ENCODE measurements at places on chromosomes 2 and 18.
A peak's percentile ranks its signal among the peaks of the same experiment; 100 is the strongest.

- no peak for DNase-seq
Observed at GRCh38 chr2:181183878-181184542, 203.6 kb downstream of the UBE2E3 start.

DNA sequence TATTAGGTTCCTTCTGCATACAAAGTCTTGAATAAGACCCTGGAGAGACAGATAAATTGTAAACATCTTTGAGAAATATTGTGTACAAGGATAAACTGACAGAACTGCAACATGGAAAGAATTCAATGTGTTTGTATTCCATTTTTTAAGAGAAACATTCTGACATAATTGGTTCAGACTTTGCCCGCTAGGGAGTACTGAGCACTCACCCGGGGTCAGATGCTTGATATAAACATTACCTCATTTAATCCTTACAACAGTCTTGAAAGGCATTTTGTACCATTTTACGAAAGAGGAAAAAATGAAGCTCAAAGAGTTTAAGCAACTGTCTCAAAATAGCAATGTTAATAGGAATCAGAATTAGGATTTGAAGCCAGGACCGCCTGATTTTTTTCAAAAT lies 416.7 kb upstream of the CRIM1 start:
- DNase-seq, result no peak

- peak; percentile 57 for DNase-seq
Observed at GRCh38 chr2:54728669-54729120, 5.2 kb downstream of the EML6 start.

DNA sequence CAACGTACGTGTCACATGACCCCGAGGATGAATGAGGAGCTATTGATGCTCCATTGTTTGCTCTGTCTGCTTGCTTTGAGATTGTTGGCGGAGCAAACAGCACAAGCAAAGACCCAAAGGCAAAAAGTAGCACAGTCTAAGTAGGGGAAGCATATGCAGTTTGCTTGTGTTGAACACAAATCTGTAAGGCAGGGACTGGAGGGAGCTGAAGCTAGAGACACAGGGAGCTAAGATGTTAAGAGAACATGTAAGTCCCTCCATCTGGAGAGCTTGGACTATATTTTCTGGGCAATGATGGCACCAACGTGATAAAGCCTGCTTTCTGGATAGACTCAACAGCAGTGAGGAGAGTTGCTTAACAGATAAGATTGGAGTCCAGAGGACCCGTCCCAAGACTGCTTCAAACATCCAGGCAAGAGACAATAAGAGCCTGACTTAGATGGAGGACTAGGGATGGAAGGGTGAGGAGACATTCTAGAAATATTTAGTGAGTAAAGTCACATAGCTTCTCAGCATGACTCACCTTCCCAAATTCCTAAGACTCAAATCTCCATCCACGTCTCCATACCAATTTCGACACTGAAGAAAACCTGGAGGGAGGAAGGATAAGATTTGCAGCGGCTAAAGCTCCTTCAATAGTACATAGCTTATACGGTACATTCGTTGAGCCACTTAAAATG lies 88.1 kb upstream of the KLF7 start:
- DNase-seq, result no peak

- no peak for DNase-seq
Observed at GRCh38 chr2:102028470-102028869, 36.7 kb downstream of the IL1R2 start.

- DNase-seq, result no peak
Observed at GRCh38 chr18:40371673-40372072, 1583.4 kb upstream of the PIK3C3 start.

- no peak for DNase-seq
Observed at GRCh38 chr18:34522603-34523002, 187.5 kb upstream of the DTNA start.

DNA sequence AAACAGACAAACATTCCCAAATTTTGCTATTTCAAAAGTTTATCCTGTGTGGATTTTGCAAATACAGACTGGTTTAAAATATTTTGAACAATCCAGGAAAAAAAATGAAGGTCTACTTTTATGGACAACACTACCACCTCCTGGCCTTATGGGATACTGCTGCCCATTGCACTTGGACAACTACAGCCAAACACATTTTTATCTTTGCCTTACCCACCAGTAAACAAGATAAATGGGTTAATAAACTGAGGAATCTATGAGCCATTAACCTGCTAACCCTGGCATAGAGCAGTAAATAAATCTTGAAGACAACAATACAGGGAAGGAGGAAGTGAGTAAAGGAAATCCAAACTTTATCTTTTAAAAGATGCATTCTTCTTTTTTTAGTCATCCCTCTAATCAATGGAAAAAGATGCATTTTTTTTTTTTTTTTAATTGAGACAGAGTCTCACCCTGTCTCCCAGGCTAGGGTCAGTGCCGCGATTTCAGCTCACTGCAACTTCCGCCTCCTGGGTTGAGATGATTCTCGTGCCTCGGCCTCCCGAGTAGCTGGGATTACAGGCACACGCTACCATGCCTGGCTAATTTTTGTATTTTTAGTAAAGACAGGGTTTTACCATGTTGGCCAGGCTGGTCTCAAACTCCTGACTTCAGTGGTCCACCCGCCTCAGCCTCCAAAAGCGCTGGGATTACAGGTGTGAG lies 2.1 kb upstream of the SPIRE1 start:
- no peak for DNase-seq

DNA sequence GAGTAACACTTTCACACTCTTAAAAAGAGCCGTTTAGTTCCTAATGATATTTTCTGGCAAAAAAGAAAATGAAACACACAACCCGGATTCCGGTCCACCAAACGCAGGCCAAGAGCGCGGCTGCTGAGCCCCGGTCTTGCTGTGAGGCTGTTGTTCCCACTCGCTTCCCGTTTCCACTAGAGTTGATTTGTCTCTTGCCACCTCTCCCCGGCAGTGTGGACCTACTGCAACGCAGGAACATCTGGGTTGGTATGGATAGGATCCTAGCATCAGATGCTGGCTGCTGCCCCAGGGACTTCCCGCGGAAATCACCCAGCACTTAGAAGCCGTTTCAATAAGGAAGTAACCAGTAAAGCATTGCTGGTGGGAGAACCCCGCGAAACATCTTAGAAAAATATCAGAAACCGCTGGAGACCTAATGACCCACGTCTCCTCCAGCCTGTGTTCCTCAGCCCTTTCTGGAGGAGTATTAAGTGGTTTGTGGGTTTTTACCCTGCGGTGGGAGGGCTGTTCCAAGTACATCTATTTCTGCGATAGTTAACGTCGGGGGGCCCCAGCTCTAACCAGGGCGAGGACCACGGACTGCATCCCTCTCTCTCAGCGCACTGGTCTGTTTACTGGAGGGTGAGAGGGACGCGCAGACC lies 939 bp downstream of the DOCK10 start:
- peak; percentile 15 for DNase-seq

DNA sequence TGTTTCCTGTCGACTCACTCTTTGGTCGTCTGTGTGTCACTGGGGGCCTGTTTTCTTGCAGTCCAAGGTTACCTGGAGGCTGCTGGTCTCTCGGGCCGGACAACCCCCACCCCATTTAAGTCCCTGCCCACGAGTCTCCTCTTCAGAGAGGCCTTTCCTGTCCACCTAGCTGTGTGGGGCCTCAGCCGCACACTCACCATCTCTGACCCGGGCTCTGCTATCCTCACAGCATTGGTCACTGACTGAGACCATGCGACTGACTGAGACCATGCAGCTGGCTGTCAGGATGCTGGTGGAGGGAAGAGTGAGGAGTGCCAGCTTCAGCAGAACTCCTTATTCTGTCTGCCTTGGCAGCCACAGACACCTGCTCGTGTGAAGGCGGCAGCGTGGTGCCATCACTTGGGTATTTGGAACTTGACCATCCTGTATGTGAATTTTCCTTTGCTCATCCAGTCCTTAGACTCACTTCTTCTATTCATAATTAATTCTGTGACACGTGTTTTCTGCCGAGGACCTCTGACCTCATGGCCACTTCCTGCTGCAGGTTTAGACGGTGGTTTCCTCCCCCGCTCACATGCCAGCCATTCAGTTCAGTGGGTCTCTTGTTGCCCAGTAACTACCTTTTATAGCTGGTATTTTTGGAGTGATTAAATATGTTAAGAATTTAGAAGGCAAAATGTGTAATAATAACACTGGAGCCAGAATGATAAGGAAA lies 47.5 kb upstream of the ASB1 start:
- DNase-seq, result no peak

GRCh38 chr2:219918944-219919343 lies 291.5 kb downstream of the SLC4A3 start:
- DNase-seq, result no peak

- DNase-seq, result no peak
Observed at GRCh38 chr2:174603280-174603679, 5.7 kb upstream of the WIPF1 start.

GRCh38 chr18:77014538-77014937 lies 118.0 kb downstream of the MBP start:
- DNase-seq, result no peak

GRCh38 chr2:203532957-203533658 lies 2.0 kb downstream of the RAPH1 start:
- DNase-seq, result no peak
